Activated T-helper 1 cell treated with anti-CD3 and anti-CD28 coated beads, Interleukin-2, amount 50 U/mL, for 16 hours (primary cell): ENCODE measurements at places on chromosomes 16 and 17.
A peak's percentile ranks its signal among the peaks of the same experiment; 100 is the strongest.

- no peak for DNase-seq
Observed at GRCh38 chr17:44353672-44354331, 8.7 kb downstream of the GRN start.

GRCh38 chr16:58636466-58636865, 6.8 kb upstream of the CNOT1 start:
- DNase-seq: no peak

GRCh38 chr16:65343556-65343955, 221.7 kb upstream of the CDH11 start:
- DNase-seq: no peak

DNA sequence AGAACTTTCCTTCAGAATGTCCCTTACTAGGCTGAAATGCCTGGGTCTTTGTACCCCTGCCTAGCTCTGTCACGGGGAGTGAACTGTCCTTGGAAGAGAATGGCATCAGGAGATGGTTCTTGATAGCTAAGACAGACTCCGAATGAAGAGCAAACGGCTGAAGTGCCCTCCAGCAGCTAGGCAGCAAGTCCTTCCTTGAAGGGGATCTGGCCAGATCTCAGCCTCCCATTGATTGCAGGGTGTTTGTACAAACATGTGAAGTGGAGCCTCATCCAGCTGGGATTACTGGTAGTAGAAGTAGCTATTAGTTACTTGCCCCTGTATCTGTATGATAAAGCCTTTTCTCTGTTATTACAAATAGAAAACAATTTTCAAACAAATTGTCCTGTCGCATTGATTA, 30.9 kb downstream of the LRRC36 start:
- no peak for DNase-seq

GRCh38 chr16:89344458-89344834, 126.9 kb downstream of the ZNF778 start:
- no peak for DNase-seq

GRCh38 chr16:67346341-67346740, 19.7 kb downstream of the LRRC36 start:
- no peak for DNase-seq

GRCh38 chr16:86363057-86363490, 147.3 kb upstream of the FOXF1 start:
- DNase-seq: no peak

- no peak for DNase-seq
Observed at GRCh38 chr17:73924909-73925186, 278.6 kb upstream of the RPL38 start.

DNA sequence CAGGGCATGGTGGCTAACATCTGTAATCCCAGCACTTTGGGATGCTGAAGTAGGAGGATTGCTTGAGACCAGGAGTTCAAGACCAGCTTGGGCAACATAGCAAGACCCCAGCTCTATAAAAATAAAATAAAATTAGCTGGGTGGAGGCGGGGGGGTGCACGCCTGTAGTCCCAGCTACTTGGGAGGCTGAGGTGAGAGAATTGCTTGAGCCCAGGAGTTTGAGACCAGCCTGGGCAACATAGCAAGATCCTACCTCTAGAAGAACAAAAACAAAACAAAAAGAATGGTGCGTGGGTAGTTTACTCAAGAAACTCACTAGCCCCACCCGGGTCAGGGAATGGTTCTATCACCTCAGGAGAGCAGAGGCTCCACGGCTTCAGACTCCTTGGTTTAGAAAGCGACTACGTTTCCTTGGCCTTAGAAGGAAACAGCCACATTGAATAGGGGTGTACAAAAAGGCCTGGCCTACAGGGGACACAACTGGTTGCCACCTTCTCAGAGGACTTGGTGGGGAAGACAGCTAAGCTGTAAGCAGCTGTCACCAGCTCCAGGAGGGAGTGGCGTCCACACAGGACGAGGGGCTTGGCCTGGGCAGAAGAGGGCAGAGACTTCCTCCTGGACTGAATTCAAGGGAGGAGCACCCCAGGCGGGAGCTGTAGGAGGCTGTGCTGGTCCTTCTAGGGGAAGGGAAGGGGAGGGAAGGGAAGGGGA, 716 bp downstream of the TK1 start:
- DNase-seq: no peak

DNA sequence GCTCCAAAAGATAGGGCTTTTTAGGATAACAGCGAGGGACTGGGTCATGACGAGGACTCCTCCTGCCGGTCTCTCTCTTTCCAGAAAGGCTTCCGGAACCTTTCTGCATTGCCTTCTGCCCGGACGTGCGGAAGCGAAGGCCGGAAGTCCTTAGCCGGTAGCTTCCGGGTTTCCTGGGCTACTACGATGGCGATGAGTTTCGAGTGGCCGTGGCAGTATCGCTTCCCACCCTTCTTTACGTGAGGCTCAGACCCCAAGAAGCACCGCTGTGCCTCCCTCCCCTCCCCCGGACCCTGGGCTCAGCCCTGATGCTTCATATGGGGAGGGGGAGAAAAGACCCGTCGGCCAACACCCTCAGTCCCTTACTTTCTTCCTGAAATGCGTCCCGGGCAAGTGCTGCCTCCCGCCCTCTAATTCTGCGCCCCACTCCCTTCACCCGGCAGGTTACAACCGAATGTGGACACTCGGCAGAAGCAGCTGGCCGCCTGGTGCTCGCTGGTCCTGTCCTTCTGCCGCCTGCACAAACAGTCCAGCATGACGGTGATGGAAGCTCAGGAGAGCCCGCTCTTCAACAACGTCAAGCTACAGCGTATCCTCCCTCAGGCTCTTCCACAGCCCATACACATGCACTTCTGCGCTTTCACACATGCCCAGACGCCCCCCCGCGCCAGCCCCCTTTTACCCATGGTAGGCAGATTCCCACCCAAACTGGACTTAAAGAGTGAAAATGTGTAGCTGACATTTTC, at the start of gene VPS25:
VPS25 (plus strand) TSS at position 160 of the 746 bp plus-strand sequence; CDS start at position 187, 27 bp downstream.
- peak; percentile 55 for DNase-seq

DNA sequence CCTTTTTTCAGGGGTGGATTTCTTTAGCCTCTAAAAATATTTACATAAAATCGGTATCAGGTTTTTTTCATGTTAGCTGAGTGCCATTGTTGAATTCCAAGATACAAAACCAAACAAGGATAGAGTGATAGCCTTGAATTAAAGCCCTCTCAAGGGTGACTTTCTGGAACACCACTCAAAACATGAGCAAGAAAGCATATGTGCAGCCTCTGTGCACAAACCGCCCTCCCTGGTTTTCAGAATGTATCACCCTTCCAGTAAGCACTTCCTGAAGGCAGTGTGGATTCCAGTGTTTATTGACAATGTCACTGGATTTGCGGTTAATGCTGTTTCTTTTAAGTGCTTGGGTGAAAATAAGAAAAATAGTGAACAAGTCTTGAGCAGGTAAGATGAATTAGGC, 597.7 kb downstream of the TMEM114 start:
- no peak for DNase-seq

DNA sequence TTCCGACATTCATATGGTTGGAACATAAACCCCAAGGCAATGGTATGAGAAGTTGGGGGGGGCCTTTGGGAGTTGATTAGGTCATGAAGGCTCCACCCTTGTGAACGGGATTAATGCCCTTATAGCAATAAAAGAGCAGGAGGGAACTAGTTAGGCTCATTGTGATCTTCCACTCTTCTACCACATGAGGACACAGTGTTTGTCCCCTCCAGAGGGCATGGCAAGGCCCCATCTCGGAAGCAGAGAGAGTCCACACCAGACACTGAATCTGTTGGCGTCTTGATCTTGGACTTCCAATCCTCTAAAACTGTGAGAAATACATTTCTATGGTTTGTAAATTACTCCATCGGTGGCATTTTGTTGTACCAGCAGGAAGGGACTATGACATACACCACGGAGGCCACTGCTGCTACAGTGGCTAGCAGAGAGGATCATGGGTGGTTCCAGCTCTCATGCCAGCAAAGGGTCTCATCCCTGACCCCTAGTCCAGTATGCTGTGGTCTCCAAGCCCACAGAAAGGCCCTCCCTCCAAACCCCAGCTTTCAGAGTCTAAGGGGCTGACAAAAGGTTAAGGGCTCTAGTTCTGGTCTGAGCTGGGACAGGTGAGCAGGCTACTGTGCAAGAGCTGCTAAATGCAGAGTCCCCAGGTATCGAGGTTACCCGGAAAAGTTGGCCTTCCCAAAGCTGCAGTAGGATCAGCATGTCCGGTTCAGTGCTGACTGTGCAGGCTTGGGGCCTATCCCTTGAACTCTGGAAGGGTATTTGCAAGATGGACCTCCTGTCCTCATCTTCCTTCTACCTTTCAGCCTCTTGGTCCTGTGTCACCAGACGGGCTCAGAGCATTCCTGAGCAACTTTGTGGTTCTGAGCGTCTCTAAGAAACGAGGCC, 12.2 kb downstream of the CCR7 start:
- DNase-seq: no peak

- no peak for DNase-seq
Observed at GRCh38 chr16:87149051-87149450, 168.1 kb downstream of the C16orf95 start.

DNA sequence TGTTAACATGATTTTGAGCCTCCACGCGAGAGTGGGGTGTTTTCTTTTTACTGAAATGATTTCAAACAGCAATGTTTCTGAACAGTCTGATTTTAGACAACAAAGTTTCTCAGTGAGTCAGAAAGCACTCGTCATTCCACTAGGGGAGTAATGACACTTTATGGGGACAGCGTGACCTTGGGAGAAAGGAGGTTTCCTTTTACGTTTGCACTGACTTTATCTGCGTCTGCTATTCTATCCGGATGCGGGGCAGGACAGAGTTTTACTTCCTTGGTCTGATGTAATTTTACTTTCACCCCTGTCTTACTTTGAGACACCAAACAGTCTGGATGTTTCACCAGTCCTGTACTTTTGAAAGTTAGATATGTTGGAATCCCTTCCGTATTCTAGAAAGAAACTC, 20.7 kb downstream of the SLC47A1 start:
- DNase-seq: no peak

GRCh38 chr16:2883458-2883908, 468 bp downstream of the FLYWCH2 start:
- no peak for DNase-seq

DNA sequence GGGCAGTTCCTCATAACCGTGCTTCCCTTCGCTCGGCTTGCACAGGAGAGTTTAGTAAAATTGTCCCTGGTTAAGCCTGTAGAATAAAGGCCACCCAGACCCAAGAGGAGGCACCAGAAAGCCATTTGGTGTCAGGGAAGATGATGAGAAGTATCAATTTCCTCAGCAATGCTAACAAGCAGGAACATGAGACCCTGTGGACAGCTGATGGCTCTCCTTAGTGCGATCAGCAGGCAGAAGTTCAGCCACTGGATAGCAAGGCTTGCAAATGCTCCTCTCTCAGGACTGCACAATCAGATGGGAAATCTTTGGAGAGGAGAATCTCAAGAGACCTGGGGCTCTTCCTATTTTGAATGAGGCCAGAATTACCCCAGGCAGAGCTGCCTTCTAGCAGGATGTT, 261.1 kb upstream of the DYNLRB2 start:
- no peak for DNase-seq

- no peak for DNase-seq
Observed at GRCh38 chr17:66564992-66565465, 262.6 kb downstream of the PRKCA start.
